ENCODE measurements at places on chromosomes 7 and 10.

DNA sequence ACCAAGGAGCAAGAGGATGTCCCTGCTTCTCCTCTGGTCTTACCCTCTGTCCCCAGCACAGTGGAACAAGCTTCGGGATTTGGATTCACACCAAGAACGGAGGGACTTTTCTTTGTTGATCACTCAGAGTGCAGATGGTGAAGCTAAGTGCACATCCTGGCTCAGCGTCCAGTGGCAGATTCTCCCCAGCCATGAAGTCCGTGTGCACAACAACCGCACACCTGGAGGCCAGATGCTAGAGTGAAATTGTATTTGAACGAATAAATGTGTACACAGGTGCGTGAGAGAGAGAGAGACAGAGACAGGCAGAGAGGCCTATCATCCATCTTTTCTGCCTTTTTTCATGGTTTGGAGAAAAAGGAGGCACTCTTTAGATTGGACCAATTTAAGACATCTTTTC lies 31.5 kb downstream of the ASB13 start:
- no peak for DNase-seq

DNA sequence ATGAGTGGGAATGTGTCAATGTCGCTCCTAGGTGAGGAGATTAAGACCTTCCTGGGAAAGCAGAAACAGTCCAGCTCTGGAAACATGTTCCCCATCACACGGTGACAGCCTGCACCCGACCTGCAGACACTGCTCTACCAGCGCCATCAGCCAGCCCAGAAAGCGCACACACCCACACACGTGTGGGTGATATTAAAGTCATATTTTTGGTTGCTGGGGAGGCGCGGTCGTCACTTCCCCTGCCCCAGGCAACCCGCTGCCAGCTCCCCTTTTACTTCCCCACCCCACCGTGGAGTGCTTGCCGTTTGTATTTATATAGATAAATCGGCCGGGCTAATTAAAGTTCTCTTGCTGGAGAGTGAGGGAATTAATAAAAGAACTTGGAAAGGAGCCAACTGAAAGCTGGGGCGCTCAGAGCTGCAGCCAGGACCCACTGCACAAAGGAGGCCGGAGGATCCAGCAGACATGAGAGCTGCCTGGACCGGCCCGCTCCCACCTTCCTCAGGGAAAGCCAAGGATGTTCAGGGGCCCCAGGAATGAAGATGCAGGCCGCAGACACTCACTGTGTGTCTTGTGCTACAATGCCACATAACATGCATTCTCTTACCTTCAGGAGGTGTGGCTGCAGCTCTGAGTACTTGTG lies 145.2 kb upstream of the UNC5B start:
- no peak for DNase-seq

GRCh38 chr7:154202002-154202401 lies 149.8 kb downstream of the DPP6 start:
- no peak for DNase-seq

DNA sequence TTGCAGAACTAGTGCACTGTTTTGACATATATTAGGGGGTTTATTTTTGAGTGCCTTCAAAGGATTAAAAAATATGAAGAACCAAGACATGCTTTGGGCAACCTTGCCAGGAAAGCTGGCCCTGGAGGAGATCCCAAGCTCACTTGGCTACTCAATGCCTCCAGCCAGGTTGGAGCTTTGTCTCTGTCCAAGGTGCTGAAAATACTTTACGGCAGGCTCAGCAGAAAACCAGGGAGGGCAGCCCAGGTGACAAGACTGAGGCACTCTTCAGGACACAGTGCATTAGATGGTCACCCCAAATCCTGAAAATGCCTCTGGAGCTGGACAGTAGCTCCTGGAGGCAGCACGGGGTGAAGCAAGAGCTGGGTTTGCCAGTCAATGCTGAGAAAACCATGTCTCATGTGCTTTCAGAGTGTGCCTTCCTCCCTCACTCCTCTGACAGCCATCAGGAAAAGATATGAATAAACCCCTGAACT lies 5.8 kb upstream of the KCNH2 start:
- no peak for DNase-seq

DNA sequence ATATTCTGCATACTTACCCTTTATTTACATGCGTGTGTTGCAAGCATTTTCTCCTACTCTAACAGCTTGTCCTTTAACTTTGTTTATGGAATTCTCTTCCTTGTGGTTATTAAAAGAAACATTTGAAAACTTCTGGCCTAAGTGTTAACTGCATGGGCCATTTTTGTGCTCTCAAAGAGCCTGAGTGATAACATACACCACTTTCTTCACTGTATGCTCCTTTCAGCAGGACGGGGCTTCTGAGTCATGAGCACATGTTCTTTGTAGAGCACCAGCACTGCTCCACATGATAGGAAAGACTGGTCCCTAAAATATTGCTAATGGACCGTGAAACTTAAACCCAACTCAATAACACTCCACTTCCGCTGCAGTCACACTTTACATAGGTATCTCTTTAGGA lies 1093.6 kb upstream of the GHITM start:
- no peak for DNase-seq

- DNase-seq, result no peak
Observed at GRCh38 chr7:17472939-17473338, 174.5 kb downstream of the AHR start.

DNA sequence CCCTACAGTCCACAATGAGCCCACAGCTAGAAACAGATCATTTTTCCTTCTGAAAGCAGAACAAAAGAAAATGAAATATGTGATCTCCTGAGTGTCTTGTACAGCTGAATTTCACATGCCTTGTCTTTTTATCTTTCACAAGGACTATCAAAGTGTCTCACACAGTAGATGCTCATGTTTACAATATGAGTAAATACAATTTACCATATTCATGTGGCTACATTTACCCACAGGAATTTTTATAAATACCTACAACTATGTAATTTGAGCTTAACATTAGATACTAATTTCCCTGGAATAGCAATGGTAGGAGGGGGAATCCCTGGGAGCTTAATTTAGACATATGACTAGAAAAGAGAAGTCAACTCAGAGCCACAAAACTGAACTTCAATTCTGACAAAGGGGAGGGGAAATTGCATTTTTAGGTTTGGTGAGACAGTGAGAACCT lies 186.2 kb downstream of the MACC1 start:
- DNase-seq, result no peak

DNA sequence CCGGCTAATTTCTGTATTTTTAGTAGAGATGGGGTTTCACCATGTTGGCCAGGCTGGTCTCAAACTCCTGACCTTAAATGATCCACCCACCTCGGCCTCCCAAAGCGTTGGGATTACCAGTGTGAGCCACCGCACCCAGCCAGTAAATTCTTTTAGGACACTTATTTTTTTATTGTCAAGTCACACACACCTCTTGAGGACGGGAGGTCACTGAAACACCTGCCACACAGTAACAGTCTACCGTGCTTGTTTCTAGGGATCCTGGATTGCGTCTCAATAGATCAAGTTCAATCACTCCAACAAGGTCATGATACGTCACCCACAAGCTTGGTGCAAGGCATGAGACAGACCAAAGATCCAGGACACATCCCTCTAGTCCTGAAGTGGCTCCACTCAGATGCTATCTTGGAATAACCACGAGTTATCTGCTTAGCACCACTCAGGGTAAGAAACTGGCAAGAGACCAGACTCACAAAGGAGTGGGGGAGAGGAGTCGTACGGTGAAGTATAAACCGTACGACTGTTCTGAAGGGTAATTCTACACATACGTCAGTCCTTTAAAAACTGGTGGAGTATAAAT lies 58.9 kb upstream of the NCAPG2 start:
- no peak for DNase-seq

GRCh38 chr10:5450605-5451384 lies 38.4 kb downstream of the NET1 start:
- DNase-seq, result no peak

- no peak for DNase-seq
Observed at GRCh38 chr10:118547282-118547681, 48.2 kb downstream of the PRLHR start.

- no peak for DNase-seq
Observed at GRCh38 chr10:3179174-3179573, 6.6 kb upstream of the PITRM1 start.

DNA sequence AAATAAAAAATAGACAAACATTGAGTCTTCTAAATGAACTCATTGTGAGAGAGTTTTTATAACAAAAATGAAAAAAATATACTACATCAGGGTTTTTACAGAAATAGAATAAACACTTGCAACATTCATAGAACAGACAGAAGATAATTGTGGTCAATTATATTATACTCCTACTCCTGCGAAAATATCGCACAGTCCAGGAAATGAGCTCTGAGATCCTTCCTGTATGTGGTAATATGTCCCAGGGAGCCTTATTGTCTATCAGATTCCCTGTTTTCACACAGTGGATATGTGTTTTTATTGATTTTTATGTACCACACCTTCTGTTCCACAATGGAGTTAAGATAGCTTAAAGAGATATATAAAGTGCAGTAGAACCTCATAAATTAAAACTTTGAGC lies 27.5 kb upstream of the RELN start:
- no peak for DNase-seq
